ENCODE measurements at places on chromosomes 4 and X.

GRCh38 chr4:138243369-138243768 is 1.2 kb upstream of the SLC7A11 start:
- DNase-seq: no peak

DNA sequence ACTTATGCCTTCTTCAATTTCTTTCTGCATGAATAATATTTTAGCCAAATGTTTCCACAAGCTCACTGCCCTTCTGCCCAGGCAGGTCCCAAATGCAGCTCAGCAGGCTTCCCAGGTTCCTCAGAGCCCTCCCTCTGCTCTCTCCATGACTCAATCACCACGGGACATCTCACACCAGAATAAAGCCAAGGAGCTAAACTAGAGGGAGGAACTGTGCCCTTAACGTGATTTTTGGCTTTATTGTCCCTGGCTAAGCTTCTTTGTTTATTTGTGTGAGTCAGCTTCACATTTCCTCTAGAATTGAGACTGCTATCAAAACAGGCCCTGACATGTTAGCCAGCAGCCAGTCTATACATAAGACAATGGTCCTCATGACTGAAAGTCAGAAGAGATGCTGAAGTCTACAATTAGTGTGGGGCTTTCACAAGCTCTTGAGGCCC is 186.4 kb upstream of the GALNT7 start:
- DNase-seq: no peak

DNA sequence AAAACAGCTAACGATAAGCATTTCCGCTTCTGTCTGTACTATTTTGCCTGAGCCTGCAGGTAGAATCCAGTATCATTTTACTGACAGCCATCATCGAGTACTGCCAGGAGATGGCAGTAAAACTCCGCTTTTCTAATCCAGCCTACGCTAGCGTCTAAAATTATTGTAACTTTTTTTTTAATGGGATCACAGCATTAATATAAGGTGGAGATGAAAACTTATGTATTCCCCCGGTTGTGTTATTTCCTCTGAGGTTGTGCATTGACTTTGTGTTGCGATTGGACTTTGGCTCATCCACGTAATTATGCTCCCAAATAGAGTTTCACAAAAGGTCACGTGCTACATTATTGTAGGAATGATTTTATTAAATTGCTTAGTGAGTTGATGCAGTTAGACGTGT is 248.1 kb downstream of the C4orf33 start:
- no peak for DNase-seq

GRCh38 chr4:116391020-116391419 is 694.4 kb downstream of the TRAM1L1 start:
- no peak for DNase-seq

GRCh38 chr4:140133576-140133975 is 20.4 kb downstream of the MAML3 start:
- DNase-seq: no peak

- no peak for DNase-seq
Observed at GRCh38 chr4:125626946-125627345, 312.2 kb downstream of the FAT4 start.

DNA sequence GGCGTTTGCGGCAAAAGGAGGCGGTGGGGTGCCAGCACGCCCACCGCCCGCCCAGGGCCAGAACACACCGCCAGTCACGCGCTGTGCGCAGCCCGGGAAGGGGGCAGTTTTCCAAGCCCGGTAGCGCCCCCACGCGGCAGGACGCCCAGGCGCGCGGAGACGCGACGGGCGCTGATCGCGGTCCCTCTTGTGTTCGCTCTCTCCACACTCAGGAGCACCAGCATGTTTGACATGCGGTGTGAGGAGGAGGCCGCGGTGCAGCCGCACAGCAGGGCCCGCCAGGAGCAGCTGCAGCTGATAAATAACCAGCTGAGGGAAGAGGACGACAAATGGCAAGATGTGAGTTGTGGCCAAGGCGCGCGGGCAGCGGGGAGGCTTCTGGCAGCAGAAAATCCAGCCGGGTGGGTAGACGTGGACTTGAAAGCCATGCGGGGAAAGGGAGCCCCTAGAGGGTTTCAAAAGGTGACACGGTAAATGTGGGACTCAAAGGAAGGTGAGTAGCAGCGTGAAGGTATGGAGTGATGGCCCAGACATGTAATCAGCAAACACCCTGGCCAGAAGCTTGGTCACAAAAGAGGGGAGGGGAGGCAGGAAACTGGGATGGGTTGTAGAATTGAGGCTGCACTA is 104.1 kb downstream of the PHOX2B start:
- DNase-seq: no peak

DNA sequence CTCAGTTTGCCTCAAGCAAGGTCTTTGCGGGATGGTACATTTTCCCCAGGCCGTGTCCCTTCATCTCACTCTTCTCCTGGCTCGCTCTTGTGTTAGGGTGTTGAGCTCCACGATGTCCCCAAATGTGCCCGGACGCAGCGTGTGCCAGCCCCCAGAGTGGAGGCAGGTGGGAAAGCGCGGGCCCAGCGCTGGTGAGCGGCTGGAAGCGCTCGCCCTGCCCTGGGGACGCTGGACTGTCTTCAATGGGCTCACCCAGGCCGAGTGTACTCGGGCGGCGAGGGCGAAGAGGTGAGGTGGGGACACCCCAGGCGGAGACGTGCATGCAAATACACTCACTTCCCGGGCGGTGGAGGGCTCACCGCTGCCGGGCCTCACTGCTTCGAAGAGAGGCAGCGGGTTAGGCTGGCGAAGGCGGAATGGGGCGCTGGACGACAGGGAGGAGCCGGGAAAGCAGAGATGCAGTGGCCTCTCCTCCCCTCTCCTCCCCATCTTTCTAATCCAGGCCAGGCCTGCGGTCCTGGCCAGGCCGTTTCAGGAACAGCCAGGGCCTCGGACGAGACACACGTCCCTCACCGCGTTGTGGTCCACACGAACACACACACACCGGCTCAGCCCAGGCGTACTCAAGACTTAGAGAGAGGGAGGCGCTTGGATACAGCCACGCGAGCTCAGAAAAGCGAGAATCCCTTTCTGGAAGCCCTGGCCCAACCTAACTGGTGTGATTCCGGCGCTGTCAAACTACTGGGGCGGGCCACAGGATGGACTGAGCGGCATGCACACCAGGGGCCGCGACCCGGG is 2.2 kb downstream of the NKX6-1 start:
- no peak for DNase-seq

- DNase-seq: no peak
Observed at GRCh38 chrX:108468486-108468885, 28.8 kb downstream of the COL4A5 start.

GRCh38 chrX:17591741-17592110 is 145.6 kb upstream of the SCML1 start:
- DNase-seq: no peak

GRCh38 chr4:137610960-137611359 is 78.7 kb upstream of the PCDH18 start:
- DNase-seq: no peak

DNA sequence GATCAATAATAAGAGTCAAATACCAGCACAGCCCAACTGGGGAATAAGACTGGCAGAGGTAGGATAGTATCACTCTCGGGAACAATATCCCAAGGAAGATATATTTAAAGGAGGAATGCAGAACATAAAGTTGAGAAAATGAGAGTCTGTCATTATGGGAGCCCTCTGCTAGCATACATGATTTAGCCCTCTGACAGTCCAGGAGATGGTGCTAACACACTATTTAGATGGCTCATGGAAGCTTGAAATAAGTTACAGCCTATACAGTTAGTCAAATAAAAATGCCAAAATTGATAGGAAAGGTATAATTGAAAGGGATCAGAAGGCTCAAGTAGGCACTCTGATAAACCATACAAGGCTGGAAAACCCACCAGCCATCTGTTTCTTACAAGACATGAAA is 201.0 kb upstream of the NEIL3 start:
- DNase-seq: no peak

GRCh38 chrX:69218407-69218997 is 53.2 kb upstream of the PJA1 start:
- no peak for DNase-seq

GRCh38 chr4:7017446-7018048 is 25.6 kb upstream of the TADA2B start:
- DNase-seq: no peak

DNA sequence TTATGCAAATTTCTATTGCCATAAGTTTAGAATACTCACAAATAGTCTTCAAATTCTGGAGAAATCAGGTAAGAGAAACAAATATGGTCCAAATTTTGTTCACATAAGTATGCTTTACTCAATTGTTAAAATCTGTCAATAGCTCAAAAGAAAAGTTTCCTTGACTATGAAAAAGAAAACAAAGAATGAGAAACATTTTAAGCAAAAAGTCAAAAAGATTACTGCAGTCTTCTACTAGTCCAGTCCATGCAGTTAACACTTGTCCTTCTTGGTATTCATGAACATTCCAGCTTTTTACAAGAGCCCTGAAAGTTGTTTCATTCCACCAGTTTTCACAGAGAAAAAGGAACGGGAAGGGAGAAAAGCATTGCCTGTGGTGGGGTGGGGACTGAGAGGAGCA is 54.7 kb upstream of the ZXDA start:
- DNase-seq: no peak

DNA sequence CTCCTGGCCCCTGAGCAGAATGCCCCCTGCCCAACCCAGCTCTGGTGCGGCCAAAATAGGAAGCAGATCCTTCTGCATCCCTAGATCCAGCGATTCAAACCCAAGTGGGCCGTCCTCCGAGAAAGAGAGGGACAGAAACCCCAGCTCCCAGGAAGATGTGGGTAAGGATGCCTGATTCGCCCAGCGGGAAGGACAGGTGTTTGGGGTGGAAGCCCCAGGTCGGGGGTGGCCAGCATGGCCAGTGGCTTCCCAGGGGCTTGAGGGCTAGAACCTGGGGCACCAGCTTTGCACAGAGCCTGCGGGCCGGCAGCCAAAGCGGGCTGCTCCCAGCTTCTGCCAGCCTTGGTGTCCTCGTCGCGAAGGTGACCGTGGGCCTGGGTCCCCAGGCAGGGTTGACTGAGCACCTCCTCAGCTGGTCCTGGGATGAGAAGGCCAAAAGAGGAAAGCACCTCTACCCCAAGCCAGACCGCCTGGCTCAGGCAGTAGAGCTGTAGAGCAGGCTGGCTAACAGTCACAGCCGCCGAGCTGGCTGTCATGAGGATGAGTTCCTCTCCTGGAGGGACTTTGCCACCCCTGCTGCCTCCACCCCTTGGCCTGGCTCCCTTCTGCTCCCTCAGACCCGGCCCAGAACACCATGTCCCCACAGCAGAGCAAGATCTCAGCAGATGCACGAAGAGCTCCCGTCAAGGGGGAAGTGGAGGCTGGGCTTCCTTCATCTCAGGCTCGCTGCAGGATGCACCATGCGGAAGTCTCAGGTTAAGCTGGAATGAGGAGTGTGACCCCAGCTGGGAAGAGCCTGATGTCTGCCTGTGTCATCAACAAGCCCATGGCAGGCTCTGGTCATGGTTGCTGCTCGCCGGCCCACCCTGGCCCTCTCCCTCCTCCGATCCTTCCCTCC is 59.9 kb downstream of the CPZ start:
- no peak for DNase-seq

GRCh38 chrX:132877954-132878536 is 80.4 kb downstream of the HS6ST2 start:
- no peak for DNase-seq

GRCh38 chr4:141480950-141481349 is 155.4 kb upstream of the IL15 start:
- DNase-seq: no peak

DNA sequence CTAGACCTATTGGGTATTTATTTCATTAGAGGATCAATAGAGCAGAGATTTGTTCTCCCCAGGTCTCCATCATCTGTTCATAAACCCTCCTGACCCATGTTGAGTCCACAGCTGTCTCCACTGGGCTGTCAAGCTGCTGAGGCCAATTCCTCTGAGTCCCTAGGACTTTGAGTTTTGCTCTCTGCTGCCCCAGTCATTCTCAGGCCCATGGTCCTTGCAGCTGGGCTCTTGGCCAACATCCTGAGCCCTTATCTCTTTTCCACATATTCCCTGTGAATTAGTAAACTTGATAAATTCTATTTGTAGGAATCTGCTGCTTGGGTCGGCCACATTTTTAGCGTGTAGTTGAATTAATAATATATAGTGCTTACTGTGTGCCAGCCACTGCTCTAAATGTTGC is 41.9 kb downstream of the FHL1 start:
- no peak for DNase-seq

- DNase-seq: no peak
Observed at GRCh38 chrX:72641611-72642010, 69.0 kb upstream of the HDAC8 start.

DNA sequence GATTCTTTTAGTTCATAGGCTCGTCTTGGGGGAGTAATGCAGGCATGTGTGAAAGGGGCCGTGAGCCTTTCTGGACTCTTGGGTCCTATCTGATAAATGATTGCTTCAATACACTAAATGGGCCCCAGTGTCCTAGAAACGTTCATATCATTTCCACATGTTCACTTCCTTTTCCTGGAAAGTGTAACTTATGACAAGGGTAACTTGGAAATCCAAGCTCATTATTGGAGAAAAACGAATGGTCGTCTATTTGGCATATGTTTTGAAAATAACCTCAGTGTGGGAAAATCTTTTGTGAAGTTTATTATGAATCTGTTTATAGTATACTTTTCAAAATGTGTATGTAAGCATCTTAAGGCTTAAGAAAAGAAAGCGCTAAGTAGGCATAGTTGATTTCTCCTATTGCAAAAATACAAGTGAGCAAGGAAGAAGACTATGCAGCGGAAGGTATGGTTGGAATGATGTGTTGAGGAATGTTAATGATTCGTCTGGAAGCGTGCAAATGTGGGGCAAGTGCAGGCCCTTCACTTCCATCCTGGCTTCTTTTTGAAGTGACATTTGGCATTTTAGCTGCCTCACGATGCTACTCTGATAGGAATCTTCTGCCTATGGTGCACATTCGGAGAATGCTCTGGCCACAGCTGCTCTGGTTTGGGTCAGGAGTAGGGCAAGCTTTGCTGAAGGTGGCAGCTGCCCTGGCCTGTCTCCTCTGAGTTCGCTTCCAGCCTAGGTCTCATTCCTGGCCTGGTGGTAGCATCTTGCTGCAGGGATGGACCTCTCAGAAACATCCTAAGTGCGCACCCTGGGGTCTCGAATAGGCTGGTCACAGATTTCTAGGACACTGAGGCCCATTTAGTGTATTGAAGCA is 49.5 kb upstream of the STOX2 start:
- DNase-seq: no peak

DNA sequence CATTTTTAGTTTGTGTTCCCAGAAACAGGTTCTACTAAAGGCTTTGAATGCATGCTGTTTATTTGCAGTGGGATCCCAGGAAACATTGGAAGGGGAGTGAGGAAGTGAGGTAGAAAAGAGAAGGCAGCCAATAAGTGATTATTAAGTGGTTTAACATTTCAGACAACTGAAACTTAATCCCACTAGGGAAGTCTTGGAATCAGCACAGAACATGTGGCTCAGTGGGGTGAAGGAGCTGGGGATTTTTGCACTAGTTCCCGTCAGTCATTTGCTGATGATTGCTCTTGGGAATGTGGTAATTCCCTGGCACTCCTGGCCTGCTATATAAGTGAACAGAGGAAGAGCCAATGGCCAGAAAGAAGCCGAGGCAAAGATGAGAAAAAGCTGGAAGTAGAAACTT is 1053.0 kb upstream of the IGFBP7 start:
- DNase-seq: no peak

- DNase-seq: no peak
Observed at GRCh38 chr4:120821977-120822376, 100.5 kb downstream of the PRDM5 start.

- no peak for DNase-seq
Observed at GRCh38 chrX:18424482-18425198, 768 bp upstream of the CDKL5 start.

All from stimulated activated CD8-positive, alpha-beta memory T cell treated with anti-CD3 and anti-CD28 coated beads, Interleukin-4, amount 100 ng/mL, for 1 hour (primary cell).